ENCODE measurements at places on chromosomes 6 and 20.

GRCh38 chr6:128601060-128601459 lies 80.7 kb upstream of the PTPRK start:
- no peak for DNase-seq

- DNase-seq, result no peak
These were observed 54.8 kb upstream of the FAM83C start for GRCh38 chr20:35347011-35347410.

GRCh38 chr20:3980260-3981131 lies 34.9 kb downstream of the RNF24 start:
- peak; percentile 30 for DNase-seq

GRCh38 chr6:109794201-109794923 lies 103.3 kb downstream of the FIG4 start:
- DNase-seq, result no peak

DNA sequence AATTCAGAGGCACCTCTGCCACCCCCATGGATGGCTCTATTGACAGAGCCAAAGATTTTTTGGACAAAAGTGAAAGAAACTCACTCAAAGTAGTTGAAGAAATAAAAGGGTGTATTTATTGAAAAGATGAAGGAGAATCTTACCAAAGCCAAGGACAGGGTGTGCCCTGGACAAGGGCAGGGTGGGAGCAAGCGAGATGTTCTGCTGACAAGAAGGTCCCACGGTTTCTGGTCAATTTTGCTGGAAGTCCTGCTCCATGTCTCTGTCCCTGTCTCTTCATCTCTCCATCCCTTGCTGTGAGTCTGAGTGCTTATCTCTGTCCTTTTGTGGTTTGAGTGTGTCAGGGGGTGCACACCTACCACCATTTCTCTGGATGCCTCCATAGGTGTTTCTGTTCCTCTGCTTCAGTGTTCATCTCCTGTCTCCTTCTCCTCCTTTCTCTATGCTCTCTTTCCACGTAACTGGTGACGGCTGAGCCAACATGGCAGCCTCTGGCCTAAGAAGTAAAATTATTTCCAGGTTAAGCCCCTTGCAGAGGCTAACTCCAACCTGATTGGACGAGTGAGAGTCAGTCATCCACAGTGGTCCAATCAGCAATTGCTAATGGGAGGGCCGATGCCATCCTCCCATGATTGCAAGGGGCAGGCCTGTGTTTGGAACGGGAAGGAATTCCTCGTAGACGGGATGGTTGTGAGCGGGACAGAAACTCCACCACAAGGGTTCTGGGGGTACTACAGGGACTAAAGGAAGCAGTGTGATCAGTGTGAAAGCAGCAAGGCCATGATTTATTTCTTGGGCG lies 502.1 kb upstream of the CDH4 start:
- no peak for DNase-seq

- DNase-seq, result no peak
These were observed 28.7 kb upstream of the MAS1 start for GRCh38 chr6:159862103-159862502.

DNA sequence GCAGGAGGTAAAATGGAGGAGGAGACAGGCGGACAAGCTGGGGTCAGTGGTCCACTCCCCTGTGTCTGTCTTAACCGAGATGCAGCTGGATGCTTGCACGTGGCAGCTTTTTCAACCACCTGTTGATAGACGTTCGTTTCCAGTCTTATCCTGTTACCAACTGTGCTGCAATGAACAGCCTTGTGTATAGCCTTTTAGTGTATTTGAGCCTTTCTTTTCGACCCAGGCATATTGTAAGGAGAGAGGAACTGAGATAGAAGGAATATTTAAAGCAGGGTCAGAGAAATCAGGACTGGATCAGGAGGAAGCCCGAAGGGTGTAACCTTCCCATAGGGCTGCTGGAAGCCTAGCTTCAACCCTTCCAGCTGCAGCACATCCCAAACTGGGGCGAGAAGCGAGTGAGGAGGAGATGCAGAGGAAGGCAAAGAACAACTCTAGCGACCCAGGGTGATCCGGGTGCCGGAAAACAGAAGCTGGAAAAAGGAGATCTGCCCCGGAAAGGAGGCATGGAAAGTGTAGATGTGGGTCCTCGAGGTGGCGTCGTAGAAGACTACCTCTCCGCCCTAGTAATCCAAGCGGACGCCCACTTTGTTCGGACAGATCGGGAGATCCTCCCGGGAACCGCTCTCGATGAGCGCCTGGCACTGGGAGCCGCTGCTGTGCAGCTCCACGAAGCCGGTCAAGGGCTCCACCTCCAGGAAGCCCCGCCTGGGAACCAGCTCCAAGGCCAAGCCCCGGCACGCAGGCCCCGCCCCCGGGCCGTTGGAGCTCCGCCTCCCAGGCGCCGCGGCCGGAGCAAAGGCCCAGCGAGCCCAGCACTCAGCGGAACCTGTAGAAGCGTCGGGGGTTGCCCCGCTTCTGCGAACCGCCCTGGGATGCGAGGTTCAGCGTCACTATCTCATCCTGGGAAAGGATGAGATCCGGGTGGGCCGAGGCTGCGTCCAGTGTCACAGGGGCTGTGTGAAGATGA lies 11.2 kb downstream of the TRIM31 start:
- peak; percentile 70 for DNase-seq

- DNase-seq, result no peak
These were observed 19.7 kb downstream of the RAB44 start for GRCh38 chr6:36717231-36717825.

DNA sequence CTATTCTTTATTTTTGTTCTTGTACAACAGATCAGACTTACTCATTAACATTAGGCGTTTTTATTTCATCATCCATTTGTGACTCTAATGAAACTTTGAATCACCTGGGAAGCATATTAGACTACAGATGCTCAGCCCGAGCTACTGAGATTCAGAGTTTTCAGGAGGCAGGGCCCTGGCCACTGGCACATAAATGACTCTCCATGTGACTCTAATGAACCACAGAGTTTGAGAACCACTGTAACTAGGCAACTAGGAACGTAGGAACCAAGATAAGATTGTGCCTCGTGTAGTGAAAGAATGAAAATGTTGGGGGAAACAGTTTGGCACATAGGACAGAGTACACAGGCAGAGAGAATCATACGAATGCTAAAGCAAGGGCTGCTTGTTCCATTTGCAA lies 405.9 kb upstream of the BTBD3 start:
- DNase-seq, result no peak

DNA sequence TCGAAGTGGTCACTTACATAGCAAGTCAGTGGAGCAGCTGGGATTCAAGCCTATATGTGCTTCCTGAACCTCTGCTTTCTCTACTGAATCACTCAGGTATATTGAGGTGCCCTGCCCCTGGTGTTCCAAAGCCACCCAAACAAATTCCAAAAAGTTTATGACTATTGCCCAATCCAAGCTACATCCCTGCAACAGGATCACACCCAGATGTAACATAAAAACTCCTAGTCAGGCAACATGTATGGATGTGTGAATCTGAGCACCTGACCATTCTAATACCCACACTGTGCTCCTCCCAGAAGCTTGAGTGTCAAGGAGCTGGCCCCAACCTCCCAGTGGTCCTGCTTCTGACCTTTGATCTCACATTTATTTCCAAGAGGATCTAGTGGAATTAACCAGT lies 39.5 kb upstream of the SIRPA start:
- no peak for DNase-seq

- no peak for DNase-seq
These were observed 2.1 kb upstream of the YWHAB start for GRCh38 chr20:44883214-44883902.

GRCh38 chr6:31775184-31775583 lies 1.9 kb downstream of the VWA7 start:
- DNase-seq, result no peak

All from activated T-cell treated with anti-CD3 and anti-CD28 coated beads, Interleukin-2, amount 50 U/mL, for 1 hour (primary cell).